ENCODE measurements at places on chromosomes 4 and X.
A peak's percentile ranks its signal among the peaks of the same experiment; 100 is the strongest.

GRCh38 chrX:16610121-16610621 is 39.8 kb upstream of the S100G start:
- no peak for DNase-seq

DNA sequence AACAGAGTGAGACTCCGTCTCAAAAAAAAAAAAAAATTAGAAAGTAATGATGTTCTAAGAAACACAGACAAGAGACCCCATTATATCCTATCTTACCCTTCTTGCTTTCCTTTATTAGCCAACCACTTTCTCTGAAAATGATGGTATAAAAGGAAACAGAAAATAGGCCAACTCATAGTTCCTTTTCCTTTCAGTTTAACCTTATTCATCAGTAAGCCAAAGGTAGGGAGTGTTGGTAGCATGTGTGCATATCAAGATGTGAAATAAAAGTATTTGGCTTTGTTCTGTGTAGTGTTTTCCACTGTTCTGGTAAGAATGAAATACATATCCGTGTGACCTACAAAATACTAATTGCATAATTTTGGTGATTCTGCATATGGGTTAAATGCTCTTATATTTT is 266.6 kb downstream of the ZNF674 start:
- DNase-seq = no peak

- DNase-seq = no peak
Measured at GRCh38 chr4:47251348-47252135, 212.0 kb downstream of the COMMD8 start.

DNA sequence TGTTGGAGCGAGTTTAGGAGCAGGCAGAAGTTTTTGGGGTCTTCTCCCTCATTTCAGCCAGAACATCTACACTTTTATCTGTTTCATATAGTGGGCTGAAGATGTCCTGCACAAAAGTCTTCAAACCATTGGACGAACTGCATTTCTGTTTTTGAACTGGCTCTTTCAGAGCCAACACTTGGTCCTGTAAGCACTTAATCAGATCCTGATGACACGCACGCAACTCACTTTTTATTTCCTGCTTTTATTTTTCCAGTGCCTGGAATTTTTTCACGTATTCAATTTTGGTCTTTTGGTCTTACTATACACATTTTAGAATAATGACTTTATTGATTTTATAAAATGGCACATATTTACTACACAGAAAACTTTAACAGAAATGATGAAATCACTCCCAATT is 40.2 kb upstream of the NKX3-2 start:
- DNase-seq = no peak

GRCh38 chr4:123127218-123127617 is 204.8 kb upstream of the NUDT6 start:
- DNase-seq = no peak

DNA sequence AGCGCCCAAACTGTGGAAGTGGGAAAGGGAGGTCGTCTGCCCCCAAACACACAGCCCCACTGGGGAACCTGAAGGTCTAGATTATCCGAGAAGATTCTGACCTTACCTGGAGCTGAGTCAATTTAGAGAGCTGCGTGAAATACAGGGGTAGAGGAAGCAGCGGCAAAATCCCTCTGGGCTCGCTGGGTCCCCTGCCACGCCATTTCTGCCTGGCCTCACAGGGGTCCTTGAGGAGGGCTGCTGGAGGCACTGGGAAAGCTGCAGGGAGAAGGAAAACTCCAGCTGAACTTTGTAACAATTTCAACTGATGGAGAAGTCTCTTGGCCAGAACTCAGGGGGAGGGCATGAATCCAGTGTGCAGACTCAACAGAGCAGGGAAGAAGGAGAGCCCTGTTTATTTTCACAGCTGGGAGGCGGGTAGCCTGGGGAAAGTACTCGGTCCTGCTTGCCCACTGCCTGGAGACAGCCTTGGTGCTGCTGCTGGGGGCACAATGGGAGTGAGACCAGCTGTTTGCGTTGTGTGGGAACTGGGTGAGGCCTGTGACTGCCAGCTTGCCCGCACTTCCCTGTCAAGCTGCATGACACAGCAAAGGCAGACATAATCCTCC is 93.2 kb upstream of the MAPK10 start:
- no peak for DNase-seq

DNA sequence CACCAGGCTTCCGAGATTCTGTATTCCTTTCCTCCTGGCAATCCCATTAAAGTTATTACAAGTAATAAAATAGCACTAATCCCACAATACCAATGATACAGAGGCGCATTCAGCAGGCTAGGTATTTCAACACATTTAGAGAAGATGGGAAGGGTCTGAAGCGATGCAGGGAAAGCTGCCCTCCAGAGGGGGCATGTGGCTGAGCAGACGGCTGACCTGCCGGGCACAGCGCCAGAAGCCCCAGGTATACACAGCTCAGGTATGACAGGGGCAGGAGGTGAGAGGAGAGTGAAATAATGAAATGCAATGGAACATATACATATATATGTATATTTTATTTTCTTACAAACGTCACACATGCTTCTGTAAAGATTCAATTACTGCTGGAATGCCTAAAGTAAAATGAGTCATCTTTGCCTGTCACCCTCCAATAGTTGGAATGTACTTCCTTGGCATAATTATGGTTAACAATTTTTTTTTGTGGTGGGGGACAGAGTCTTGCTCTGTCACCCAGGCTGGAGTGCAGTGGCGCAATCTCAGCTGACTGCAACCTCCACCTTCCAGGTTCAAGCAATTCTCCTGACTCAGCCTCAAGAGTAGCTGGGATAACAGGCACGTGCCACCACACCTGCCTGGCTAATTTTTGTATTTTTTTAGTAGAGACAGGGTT is 21.3 kb upstream of the CDKN2AIP start:
- no peak for DNase-seq

DNA sequence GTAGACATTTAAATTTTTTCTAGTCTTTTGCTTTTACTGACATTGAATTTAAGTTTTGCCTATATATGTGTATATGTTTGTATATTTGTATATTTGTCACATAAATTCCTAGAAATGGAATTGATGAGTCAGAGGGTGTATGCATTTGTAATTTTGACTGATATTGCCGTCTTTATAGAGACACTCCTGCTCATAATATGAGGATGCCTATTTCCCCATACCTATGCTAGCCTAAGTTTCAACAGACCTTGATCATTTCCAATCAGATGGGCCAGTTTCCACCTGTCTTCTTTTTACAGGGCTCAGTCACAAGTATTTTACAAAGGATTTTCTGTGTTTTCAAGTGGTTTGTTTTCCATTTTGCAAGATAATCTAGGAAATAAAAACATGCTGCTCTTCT is 10.8 kb downstream of the PDLIM5 start:
- no peak for DNase-seq

DNA sequence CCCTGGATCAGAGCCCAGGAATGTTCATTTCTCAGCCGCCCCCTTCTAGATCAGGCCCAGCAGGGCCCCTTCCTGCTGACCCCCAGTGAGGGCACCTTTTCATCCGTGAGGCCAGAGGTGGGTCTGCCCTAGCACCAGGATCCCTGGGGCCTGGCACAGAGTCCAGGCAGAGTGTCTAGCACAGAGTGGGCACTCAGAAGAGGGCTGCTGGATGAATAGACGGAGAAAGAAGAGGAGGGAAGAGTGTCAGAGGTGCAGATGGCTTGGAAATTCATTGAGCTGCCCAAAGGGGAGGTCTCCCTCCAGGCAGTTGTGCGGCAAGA is 106.5 kb downstream of the CPZ start:
- no peak for DNase-seq

DNA sequence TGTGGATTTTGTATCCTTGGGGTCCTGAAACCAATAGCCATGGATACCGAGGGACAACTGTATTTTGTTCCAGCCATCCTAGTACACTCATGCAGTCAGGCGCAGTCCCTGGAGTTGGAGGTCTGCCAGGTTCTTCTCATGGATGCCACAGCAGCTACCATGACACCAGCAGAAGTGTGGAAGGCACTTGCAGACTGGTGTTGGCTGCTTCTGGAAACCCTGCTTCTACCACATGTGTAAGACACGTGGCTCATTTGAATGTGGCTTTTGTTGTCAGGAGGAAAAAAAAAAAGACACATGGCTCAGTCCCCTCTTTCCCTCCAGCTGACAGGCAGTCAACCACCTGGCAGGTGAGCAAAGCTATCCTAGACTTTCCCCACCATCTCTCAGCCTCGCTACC is 19.4 kb downstream of the DRD5 start:
- no peak for DNase-seq

DNA sequence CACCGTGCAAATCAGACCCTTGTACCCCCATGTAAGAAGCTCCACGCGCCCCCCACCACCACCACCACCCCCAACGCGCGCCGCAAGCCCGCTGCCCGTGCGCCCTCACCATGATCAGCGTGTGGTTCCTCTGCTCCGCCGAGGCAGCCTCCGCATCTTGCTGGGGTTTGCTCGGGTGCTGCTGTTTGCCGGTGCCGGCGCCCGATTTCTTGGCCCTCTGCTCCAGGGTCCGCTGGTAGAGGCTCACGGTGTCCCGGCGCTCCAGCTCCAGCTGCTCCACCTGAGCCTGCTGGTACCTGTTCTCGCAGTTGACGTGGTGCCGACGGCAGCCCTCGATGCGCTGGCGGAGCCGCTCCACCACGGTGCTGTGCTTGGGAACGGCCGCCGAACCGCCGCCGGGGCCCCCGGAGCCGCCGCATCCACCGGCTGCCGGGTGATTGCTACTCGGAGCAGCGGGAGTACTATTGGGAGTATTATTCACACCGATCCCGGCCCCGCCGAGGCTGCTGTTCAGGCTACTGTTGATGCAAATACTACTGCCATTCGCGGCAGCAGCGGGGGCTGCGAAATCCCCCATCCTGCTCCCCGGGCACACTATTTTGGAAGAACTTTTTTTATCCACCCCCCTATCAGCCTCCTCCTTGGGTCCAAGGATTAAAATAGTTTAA is 1.1 kb downstream of the MAML3 start:
- peak; percentile 52 for DNase-seq

DNA sequence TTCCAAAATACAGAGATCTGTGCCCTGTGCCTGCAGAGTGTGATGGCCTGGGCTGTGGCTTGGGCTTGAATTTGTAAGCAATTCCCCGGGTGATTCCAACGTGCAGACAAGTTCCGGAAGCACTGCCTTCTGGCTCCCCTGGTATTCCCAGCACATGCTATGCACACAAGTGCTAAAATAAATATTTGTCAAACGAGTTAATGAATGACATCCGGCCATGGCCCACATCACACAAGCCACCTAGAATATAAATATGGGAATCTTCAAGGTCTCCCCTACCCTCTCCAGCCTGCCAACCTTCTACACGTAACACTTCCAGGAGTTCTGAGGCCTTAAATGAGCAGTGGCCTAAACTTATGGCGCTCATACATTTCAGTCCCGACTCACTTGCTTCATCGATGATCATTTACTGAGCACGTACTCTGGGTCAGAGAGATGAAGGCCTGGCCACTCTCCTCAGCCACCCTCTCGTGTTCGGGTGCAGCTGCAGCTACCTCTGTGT is 21.3 kb downstream of the DCTD start:
- no peak for DNase-seq

DNA sequence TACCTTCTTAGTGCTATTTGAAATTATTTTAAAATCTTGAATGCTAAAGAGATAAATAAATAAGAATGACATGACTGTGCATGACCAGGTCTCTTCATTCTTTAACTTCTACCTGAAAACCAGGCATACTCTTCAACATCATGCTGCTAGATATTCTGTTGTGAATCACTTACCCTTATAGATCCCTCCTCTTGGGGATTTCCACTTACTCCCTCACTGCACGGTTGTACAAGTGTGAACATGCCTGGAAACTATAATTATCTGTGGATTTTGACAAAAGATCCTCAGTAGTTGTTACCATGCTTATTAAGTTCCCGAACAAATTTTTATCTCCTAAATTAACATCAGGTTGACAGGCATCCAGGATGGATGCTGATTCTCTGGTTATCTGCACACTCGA is 54.3 kb downstream of the ADGRL3 start:
- DNase-seq = no peak

GRCh38 chr4:177064729-177065394 is 244.8 kb upstream of the NEIL3 start:
- DNase-seq = no peak

DNA sequence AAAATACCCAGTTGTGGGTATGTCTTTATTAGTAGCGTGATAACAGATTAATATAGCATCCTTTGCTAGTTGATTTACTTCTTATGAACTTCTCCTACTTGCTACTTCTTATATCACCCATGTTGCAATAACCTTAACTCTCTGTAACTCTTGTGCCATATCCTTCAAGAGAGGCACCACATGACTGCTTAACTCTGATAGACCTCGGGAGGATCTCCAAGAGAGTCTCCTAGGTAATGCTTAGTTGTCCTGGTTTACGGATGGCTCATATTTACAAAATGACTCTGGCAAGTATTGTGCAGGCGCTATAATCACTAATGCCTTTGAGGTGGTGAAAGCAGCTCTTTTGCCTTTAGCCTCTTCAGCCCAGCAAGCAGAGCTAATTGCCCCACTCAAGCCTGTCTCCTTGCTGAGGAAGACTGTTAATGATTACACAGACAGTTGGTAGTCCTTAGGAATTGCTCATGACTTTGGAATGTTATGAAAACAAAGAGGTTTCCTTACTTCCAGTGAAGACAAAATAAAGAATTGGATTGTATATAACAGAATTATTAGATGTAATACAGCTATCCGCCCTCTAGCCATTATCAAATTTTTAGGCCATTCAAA is 1305.8 kb downstream of the PCDH7 start:
- no peak for DNase-seq

GRCh38 chrX:97639526-97639925 is 755.8 kb downstream of the RPA4 start:
- DNase-seq = no peak

GRCh38 chrX:793216-793770 is 162.7 kb downstream of the SHOX start:
- DNase-seq = no peak

DNA sequence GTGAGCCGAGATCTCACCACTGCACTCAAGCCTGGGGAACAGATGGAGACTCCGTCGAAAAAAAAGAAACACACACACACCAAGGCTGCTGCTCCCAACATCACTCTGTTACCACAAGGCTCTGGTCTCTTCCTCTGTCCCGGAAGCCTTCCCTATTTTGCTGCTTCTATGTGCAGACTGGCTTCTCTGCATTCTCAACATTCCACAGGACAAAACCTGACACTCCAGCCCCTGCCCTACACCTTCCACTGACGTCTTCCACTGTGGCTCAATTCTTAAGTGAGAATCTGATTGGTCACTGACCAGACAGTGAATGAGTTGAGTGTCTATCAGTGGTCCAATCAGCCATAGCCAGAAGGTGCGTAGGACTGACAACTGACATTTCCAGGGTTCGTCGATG is 5.9 kb downstream of the ODAPH start:
- no peak for DNase-seq

DNA sequence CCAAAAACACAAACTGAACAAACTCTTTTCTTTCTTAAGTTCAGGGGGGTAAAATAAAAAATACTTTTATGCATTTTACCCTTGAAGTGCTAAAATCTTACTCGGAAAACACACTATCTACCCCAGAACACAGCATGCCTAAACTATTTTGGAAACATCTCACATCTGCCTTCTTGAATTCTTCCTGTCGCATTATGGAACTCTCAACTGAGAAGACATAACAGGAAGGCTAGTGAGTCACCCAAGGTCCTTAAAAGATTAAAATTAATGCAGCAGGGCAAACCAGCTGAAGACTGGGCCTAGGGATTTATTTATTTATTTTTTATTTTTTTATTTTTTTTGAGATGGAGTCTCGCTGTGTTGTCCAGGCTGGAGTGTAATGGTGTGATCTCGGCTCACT is 208.2 kb downstream of the APBB2 start:
- no peak for DNase-seq

GRCh38 chr4:148292686-148293085 is 149.5 kb downstream of the NR3C2 start:
- no peak for DNase-seq

GRCh38 chr4:47451657-47452056 is 11.8 kb downstream of the COMMD8 start:
- DNase-seq = no peak

GRCh38 chrX:112067601-112068000 is 15.0 kb downstream of the TRPC5 start:
- no peak for DNase-seq

Measured in SK-N-SH (cell line).